SJSA1 (cell line): ENCODE measurements at places on chromosomes 1 and 21. TPM values are rescaled to one million over a fixed set of nuclear protein-coding genes. Genes with fewer than 3 reads are reported as not detected.

The PPFIA4 gene
- total RNA-seq = not detected in 2 replicates

The SYPL2 gene
- total RNA-seq = 0.11 TPM in 1 of 2 replicates, not detected in the other

- H3K4me3 ChIP-seq = no peak overlapping the region
- H3K36me3 ChIP-seq = no peaks in the 10 kb centered on the region
- no peaks in the 10 kb centered on the region for H3K27me3 ChIP-seq
- peak; percentile 35 for DNase-seq
Measured at GRCh38 chr1:17194615-17195528, 10.1 kb upstream of the PADI1 start.

- H3K4me3 ChIP-seq = no peak overlapping the region
- peak; percentile 21 for DNase-seq
- peaks cover 22% of the 10 kb centered on the region for H3K4me1 ChIP-seq
- H3K36me3 ChIP-seq = no peaks in the 10 kb centered on the region
- no peaks in the 10 kb centered on the region for H3K27me3 ChIP-seq
- H3K27ac ChIP-seq = no peak overlapping the region
Measured at GRCh38 chr21:35399002-35399530, 350.0 kb upstream of the RUNX1 start.

GRCh38 chr1:85865213-85865612 is 157.0 kb upstream of the ZNHIT6 start:
- no peaks in the 10 kb centered on the region for H3K36me3 ChIP-seq
- no peak overlapping the region for H3K4me3 ChIP-seq
- 0 out of 2 replicates have a peak, but pooled peaks cover 2% of the 10 kb centered on the region for H3K27me3 ChIP-seq
- no peak overlapping the region for H3K27ac ChIP-seq
- H3K4me1 ChIP-seq = no peaks in the 10 kb centered on the region
- no peak for DNase-seq

- H3K27ac ChIP-seq = no peak overlapping the region
- peaks cover 62% of the 10 kb centered on the region for H3K27me3 ChIP-seq
- no peak for DNase-seq
- no peaks in the 10 kb centered on the region for H3K36me3 ChIP-seq
Measured at GRCh38 chr1:159943278-159943640, 2.2 kb downstream of the IGSF9 start.

GRCh38 chr1:248804771-248805681 is 20.7 kb downstream of the SH3BP5L start:
- no peak overlapping the region for H3K27ac ChIP-seq
- DNase-seq = peak; percentile 26
- no peaks in the 10 kb centered on the region for H3K4me1 ChIP-seq
- no peaks in the 10 kb centered on the region for H3K27me3 ChIP-seq
- H3K4me3 ChIP-seq = no peak overlapping the region

DNA sequence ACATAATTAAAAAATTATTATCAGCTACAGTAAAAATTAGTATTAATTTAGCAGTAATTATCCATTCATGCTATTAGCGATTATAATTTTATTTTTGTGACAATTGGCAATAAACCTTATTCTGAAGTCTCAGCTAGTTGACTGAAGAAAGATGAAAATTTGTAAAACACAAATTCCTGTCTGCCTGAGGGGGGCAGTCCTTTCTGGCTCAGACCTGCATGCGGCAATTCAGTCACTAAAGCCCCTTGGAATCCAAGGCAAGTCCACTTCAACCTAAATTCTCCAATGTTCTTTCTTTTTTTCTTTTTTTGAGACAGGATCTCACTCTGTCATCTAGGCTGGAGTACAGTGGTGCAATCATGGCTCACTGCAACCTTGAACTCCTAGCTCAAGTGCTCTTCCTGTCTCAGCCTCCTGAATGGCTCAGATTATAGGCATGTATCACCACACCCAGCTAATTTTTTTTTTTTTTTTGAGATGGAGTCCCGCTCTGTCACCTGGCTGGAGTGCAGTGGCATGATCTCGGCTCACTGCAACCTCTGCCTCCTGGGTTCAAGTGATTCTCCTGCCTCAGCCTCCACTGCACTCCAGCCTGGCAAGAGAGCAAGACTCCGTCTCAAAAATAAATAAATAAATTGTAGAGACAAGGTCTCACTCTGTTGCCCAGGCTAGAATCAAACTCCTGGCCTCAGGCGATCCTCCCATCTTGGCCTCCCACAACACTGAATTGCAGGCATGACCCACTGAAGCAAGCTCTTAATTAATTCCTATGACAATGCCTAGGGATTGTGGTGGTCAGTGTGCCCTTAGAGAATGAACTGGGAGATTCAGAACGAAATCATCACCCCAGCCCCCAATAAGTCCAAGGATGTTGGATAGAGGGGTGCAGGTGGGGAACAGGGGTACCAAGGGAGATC is 24.2 kb upstream of the ITPKB start:
- no peak overlapping the region for H3K4me3 ChIP-seq
- no peaks in the 10 kb centered on the region for H3K27me3 ChIP-seq
- H3K27ac ChIP-seq = peak overlapping the region; percentile 51

GRCh38 chr1:243495442-243496186 is 239.8 kb downstream of the SDCCAG8 start:
- no peaks in the 10 kb centered on the region for H3K4me1 ChIP-seq
- no peak overlapping the region for H3K27ac ChIP-seq
- H3K4me3 ChIP-seq = no peak overlapping the region
- no peaks in the 10 kb centered on the region for H3K36me3 ChIP-seq
- H3K27me3 ChIP-seq = no peaks in the 10 kb centered on the region

GRCh38 chr1:224777180-224777579 is 152.3 kb upstream of the DNAH14 start:
- H3K27ac ChIP-seq = no peak overlapping the region
- no peaks in the 10 kb centered on the region for H3K36me3 ChIP-seq
- H3K4me1 ChIP-seq = no peaks in the 10 kb centered on the region
- no peak overlapping the region for H3K4me3 ChIP-seq
- H3K27me3 ChIP-seq = no peaks in the 10 kb centered on the region

GRCh38 chr1:25106976-25107642 is 125.2 kb downstream of the SYF2 start:
- H3K27ac ChIP-seq = peak overlapping the region; percentile 50
- peak; percentile 48 for DNase-seq
- peaks cover 19% of the 10 kb centered on the region for H3K4me1 ChIP-seq
- no peaks in the 10 kb centered on the region for H3K36me3 ChIP-seq
- H3K4me3 ChIP-seq = no peak overlapping the region
